ENCODE measurements at places on chromosomes 1 and 21. TPM values are rescaled to one million over a fixed set of nuclear protein-coding genes. Genes with fewer than 3 reads are reported as not detected.

The PRRC2C gene
- 70.0 TPM for total RNA-seq

The PPOX gene
- 24.5 TPM for total RNA-seq

The CR1L gene
- total RNA-seq, result not detected

The ACTA1 gene
- not detected for total RNA-seq

The SYT11 gene
- 3.3 TPM for total RNA-seq

DNA sequence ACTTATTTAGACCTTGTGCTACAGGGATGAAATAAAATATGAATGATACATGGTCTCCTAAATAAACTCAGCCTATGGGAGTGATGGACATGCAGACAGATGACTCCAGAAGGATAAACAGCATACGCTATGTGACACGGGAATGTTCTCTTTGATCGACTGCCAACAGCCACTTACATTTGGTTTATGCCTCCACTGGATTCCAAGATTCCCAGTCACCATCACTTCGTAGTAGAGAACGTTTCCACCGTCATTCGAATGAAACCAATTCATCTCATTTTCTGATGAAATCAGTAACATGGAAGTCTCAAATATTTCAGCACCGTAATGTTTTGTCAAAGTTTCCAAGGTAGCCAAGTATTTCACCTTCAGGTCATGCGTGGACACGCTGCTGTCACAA is 99.7 kb downstream of the JAK1 start:
- H3K4me3 ChIP-seq, result no peak overlapping the region
- H3K27me3 ChIP-seq, result no peaks in the 10 kb centered on the region
- H3K36me3 ChIP-seq, result peaks cover 9% of the 10 kb centered on the region
- no peaks in the 10 kb centered on the region for H3K4me1 ChIP-seq
- DNase-seq, result no peak

DNA sequence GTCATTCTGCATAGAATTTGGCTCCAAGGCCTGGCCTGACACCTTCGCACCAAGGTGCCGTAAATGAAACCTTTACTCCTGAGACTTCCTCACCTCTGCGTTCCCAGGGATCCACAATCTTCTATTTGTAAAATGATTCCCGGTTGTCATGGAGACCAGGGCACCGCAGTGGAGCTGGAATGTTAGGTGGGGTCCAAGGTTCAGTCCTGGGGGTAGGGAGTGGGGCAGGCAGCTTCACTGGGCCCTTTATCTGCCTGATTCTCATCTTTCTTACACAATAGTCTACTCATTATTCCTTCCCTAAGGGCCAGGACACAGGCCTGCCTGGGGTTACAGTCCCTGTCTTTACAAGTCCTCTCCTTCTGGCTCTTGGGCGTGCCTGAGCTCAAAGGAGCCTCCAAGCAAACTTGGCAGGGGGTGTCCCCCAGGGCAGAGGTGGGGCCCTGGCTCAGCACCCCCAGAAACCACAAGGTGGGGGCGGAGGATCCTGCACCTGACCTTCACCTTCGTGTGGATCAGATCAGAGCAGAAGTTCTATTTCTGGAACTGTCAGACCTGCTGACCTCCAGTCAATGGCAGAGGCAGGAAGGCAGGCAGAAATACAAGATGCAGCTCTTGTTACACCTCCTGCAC is 51.1 kb downstream of the RIPK4 start:
- H3K27me3 ChIP-seq, result no peaks in the 10 kb centered on the region
- no peak overlapping the region for H3K27ac ChIP-seq
- no peaks in the 10 kb centered on the region for H3K4me1 ChIP-seq
- no peak for DNase-seq

GRCh38 chr1:158916085-158916484 is 15.3 kb upstream of the PYHIN1 start:
- H3K4me1 ChIP-seq, result no peaks in the 10 kb centered on the region
- no peak overlapping the region for H3K27ac ChIP-seq
- DNase-seq, result no peak
- no peaks in the 10 kb centered on the region for H3K27me3 ChIP-seq

DNA sequence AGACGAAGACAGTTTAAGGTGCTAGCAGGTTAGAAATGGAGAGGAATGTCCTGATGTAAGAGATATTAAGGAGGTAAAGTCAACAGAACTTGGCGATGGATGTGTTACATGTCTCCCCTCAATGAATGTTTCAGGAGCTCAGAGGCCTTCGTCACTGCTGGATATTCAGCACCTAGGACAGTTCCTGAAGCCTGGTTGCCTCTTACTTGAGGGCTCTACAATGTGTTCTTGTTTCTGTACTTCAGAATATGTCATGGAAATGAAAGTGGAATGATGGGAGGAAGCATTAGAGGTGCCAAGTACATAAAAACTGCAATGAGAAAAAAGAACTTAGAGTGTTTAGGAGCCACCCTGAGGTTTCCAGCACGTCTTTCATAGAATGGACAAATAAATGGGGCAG is 17.7 kb downstream of the TNR start:
- H3K4me3 ChIP-seq, result no peak overlapping the region
- H3K27me3 ChIP-seq, result no peaks in the 10 kb centered on the region
- H3K4me1 ChIP-seq, result no peaks in the 10 kb centered on the region
- DNase-seq, result no peak

DNA sequence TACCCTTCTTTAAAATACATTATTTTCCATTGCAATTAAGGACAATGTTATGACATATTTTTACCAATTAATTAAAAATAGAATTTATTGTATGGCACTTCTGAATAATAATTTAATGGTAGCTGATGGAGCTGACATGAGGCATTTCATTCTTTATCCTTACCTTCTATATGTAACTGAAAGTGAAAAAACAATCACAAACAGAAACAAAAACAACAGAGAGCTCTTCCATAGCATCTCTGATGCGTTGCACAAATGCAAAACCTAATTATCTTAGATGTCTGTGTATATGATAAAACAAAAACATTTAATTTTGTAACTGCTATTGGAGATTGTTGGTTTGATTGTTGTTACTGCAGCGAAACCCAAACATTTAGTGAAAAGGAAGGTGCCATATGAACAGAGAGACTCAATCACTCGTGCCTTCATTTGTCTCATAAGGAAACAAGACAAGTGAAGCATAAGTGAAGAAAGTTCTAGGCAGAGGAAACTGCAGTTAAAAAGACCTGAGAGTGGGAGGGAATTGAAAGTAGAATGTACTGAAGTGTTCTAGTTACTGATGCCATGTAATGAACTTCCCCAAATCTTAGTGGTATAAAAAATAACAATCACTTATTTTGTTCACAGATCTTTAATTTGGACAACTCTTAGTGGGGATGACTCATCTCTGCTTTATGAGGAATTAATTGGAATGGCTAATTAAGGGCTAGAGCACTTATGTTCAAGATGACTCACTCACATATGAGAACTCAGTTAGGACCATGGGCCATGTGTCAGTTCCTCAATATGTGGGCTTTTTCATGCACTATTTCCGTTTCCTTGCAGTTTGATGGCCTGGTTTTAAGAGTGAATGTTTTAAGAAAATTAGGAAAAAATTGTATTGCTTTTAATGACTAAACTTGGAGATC is 245.0 kb upstream of the OLFM3 start:
- H3K27ac ChIP-seq, result no peak overlapping the region
- H3K36me3 ChIP-seq, result no peaks in the 10 kb centered on the region
- H3K4me1 ChIP-seq, result no peaks in the 10 kb centered on the region
- H3K4me3 ChIP-seq, result no peak overlapping the region
- no peak for DNase-seq

GRCh38 chr1:85708829-85709227 is 595 bp upstream of the ZNHIT6 start:
- peaks cover 12% of the 10 kb centered on the region for H3K4me1 ChIP-seq
- H3K36me3 ChIP-seq, result no peaks in the 10 kb centered on the region
- H3K27ac ChIP-seq, result peak overlapping the region; percentile 87

GRCh38 chr1:11731691-11732283 is 4.1 kb upstream of the AGTRAP start:
- H3K27ac ChIP-seq, result peak overlapping the region; percentile 17
- no peaks in the 10 kb centered on the region for H3K27me3 ChIP-seq
- peak overlapping the region; percentile 12 for H3K4me3 ChIP-seq
- H3K36me3 ChIP-seq, result no peaks in the 10 kb centered on the region

DNA sequence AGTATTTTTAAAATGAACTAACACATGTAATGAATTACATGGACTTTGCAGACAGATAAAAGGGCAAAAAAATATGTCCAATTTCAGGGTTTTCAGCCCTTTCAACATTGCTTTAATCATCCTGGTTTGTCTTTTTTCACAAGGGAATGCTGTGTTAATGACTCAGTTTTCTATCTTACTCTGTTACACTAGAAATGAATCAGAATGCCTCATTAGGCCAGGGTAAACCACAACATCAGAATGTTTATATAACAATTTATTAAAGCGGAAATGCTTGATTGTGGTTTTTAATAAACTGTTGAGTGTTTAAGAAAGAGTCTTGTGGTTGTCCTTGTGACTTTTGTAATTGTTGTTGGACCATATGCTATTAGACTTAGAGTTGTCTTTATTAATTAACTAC is 13.5 kb downstream of the GORAB start:
- no peak overlapping the region for H3K4me3 ChIP-seq
- H3K4me1 ChIP-seq, result no peaks in the 10 kb centered on the region
- no peak for DNase-seq
- H3K27ac ChIP-seq, result no peak overlapping the region
- H3K27me3 ChIP-seq, result no peaks in the 10 kb centered on the region
- peaks cover 59% of the 10 kb centered on the region for H3K36me3 ChIP-seq

- no peak overlapping the region for H3K4me3 ChIP-seq
- no peaks in the 10 kb centered on the region for H3K4me1 ChIP-seq
- H3K36me3 ChIP-seq, result no peaks in the 10 kb centered on the region
- DNase-seq, result no peak
- H3K27me3 ChIP-seq, result no peaks in the 10 kb centered on the region
Measured at GRCh38 chr1:97013941-97014340, 292.4 kb downstream of the PTBP2 start.

- no peak for DNase-seq
- no peaks in the 10 kb centered on the region for H3K36me3 ChIP-seq
- H3K27ac ChIP-seq, result no peak overlapping the region
- no peaks in the 10 kb centered on the region for H3K4me1 ChIP-seq
- no peak overlapping the region for H3K4me3 ChIP-seq
Measured at GRCh38 chr1:234774971-234775370, 165.0 kb upstream of the IRF2BP2 start.

GRCh38 chr1:2980073-2980791 is 41.0 kb upstream of the ACTRT2 start:
- H3K36me3 ChIP-seq, result no peaks in the 10 kb centered on the region
- DNase-seq, result no peak
- no peak overlapping the region for H3K27ac ChIP-seq
- H3K4me3 ChIP-seq, result no peak overlapping the region
- no peaks in the 10 kb centered on the region for H3K4me1 ChIP-seq

GRCh38 chr1:6358757-6359201 is 34.8 kb downstream of the ACOT7 start:
- H3K27me3 ChIP-seq, result no peaks in the 10 kb centered on the region
- peak overlapping the region; percentile 39 for H3K27ac ChIP-seq
- no peaks in the 10 kb centered on the region for H3K4me1 ChIP-seq
- H3K4me3 ChIP-seq, result no peak overlapping the region

All from thyroid gland (tissue), 4 donors.